Stimulated activated CD8-positive, alpha-beta memory T cell treated with anti-CD3 and anti-CD28 coated beads, Interleukin-4, amount 100 ng/mL, for 1 hour (primary cell): ENCODE measurements at places on chromosomes 7 and 10.

GRCh38 chr10:48243487-48243886 is 31.0 kb downstream of the FRMPD2 start:
- no peak for DNase-seq

GRCh38 chr10:19968745-19969144 is 152.5 kb downstream of the PLXDC2 start:
- no peak for DNase-seq

DNA sequence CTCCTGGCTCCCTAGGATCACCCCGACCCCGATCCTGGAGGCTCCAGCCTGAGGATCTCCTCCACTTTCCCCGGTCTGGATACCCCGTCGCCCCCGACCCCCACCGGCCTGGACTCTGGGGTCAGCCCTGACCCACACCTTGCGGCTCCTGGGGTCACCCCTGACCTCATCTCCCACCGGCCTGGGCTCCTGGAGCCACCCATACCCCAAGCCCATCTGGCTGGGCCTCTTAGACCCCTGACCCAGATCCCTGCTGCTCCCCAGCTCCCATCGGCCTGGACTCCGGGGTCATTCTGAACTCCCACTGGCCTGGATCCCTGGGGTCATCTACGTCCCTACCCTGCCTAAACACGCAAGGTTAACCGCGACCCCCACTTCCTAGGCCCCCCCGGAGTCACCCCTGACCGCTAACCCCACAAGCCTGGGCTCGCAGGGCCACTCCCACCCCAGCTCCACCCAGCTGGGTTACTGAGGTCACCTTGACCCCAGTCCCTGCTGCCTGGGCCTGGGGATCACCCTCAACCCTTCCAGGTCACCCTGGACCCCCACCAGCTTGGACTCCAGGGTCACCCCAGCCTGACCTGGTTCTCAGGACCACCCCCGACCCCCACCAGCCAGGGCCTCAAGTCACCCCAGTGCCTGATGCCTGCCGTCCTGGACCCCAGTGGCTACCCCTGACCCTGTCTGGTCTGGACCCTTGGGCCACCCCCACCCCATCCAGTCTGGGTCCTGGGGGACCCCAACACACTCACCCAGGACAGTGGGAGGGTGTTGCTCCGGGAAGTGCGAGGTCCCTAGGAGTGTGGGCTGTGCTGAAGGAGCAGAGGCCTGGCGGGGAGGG is 1.2 kb downstream of the FOXK1 start:
- no peak for DNase-seq

- DNase-seq: no peak
Observed at GRCh38 chr7:40483630-40484029, 348.8 kb downstream of the SUGCT start.

DNA sequence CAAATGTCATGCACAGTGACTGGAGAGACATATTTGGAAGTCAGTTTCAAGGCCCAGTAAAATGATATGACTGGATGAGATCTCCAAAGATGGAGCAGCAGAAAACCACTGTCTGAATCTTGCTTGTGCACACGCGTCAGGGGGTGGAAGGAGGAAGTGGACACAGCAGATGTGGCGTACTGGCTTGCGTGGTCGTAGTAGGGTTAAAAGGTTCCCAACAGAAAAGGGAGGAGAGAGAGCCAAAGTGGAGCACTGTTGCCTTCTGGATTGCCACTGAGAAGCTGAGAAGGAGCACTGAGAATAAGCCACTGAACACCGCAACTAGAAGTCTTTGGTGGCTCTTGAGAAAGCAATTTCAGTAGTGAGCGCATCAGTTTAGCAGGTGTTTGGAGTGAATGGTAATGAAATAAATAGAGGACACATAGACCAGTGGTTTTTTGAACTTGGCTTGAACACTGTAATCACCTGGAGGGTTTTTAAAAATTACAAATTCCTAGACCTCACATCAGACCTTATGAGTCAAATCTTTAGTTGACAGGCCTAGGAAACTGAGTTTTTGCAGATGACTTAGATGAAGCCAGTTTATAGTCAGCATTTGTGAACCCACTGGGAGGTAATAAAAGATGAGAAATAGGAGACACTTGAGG is 227.3 kb downstream of the PTEN start:
- no peak for DNase-seq

DNA sequence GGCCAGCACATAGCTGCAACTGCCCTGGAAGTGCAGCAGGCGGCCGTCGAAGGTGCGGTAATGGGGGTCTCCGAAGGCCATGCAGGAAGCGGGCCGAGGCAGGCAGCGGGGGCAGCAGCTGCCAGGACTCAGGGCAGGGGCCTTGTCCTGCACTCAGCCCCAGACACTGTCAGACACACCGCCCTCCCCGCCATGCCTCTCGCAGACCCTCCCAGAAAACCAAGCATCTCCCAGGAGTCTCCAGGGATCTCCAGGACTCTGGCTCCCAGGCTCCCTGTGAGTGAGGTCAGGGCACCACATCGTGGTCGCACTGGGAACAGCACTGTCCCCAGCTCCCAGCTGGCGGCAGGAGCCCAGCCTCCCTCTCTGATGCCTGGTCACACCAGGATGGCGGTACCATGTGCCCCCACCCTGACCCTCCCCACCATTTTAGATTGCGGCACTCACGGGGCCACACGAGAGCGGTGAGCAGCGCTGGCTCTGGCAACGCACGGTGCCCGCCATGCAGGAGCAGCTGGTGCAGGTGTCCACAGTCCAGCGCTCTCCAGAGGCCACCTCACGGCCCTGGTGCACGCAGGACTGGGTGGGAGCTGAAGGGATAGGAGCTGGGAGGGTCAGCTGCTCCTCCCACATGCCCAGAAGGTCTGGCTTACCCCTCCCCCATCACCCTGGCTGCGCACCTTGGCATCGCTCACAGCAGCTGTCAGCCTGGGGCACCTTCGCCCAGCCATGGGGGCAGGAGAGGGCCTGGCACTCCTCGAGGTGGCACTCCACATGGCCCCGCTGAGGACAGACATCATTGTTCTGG is 17.5 kb downstream of the ATP6V1F start:
- no peak for DNase-seq

DNA sequence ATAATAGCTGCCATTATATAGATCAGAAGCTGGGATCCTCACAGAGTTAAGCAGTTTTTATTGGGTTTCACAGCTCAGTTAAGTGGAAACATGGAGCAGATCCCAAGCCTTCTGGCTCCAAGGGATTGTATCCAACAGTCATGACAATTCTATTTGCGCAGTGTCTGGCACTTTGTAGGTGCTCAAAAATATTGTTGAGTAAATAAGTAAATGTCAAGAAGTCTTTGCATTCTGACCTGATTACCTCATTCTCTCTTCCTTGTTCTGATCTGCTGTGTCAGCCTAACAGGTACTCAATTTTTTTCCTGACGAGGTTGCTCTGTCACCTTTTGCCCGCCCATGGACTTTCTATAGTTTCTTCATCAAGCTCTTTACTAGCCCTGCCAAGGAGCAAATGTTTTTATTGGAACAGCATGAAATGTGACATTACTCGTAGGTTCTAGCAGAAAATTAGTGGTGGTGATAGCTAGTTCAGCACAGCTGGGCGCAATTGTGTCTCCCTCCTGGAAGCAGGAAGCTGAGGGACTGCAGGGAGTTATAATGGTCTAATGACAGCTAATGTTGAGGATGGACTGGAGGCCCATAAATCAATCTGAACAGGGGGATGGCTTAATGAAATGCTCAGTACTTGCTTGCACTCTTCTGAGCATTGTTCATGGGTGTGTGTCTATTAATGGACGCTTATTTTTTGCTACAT is 680.2 kb downstream of the CCSER2 start:
- no peak for DNase-seq

GRCh38 chr10:79397051-79397450 is 48.4 kb downstream of the ZCCHC24 start:
- DNase-seq: no peak

GRCh38 chr7:15167912-15168311 is 265.4 kb upstream of the DGKB start:
- no peak for DNase-seq

DNA sequence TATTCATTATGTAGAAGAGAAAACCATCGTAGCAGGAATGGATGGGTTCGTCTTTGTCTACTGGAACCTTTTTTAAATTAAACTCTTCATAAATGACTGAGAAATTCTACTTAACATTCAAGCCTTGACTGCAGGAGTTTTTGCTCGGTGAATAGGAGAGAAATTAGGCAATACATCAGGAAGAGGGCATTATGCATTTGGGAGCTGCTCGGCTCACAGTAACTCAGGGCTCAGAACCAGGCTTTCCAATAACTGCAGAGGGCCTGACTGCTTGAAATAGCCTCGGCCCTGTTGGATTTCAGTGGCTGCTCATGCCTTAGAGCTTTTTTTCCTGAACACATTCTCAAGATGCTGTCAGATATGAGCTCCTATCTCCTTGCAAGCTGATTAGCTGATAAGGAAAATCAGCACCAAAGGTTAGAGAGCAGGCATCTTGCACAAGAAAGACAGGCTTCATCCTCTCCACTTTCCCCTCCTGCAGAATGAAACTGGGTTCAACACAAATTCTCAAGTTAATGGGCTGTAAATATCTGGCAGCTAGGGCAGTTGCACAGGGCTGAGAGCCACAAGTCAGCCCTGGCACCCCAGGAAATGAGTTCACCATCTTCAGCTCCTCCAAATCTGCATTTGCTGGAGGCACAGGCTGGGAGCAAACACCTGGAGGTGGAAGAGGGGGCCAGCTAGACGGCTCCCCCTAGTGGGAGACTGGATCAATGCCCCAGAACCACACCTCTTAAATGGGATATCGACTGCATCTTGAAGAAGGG is 24.3 kb downstream of the TECTB start:
- DNase-seq: no peak

DNA sequence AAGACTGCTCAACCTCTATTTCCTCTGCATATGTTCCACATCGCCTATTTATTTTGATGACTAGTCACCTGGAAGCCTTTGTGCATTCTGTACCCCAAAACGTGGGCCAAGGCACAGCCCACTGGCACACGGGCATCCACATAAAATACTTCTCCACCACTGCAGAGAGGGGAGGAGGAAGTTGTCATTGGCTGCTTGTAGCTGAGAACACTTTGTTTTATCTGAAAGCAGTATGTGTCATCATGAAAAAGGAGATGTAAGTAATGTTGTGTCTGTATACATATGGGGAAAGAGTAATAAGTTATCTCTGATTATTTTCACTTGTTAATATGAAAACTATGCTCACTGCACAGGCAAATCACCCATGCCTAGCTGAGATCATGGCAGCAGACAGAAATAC is 48.2 kb upstream of the AMPH start:
- DNase-seq: no peak

GRCh38 chr7:120841608-120842007 is 16.3 kb downstream of the TSPAN12 start:
- DNase-seq: no peak

- DNase-seq: no peak
Observed at GRCh38 chr7:15828881-15829280, 142.4 kb upstream of the MEOX2 start.

DNA sequence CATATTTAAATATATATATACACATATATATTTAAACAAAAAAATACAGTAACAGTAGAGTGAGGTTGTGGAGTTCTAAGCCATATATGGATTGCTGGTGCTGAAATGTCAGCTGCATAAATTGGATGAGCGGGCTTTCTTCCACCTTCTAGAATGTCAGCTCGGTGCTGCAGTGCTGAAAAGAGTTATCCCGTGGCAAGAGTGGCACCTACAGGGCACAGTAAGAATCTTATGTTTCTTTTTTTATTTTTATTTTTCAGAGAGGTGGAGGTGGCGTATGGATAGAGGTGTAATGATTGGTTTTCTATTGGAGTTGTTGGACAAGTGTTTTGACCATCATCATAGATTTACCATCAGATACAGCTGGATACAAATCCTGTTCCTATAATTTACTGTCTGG is 86.2 kb upstream of the DYNC1I1 start:
- no peak for DNase-seq

GRCh38 chr10:49000437-49001398 is 61.1 kb upstream of the LRRC18 start:
- DNase-seq: no peak

GRCh38 chr10:15579605-15580004 is 140.1 kb downstream of the ITGA8 start:
- DNase-seq: no peak

DNA sequence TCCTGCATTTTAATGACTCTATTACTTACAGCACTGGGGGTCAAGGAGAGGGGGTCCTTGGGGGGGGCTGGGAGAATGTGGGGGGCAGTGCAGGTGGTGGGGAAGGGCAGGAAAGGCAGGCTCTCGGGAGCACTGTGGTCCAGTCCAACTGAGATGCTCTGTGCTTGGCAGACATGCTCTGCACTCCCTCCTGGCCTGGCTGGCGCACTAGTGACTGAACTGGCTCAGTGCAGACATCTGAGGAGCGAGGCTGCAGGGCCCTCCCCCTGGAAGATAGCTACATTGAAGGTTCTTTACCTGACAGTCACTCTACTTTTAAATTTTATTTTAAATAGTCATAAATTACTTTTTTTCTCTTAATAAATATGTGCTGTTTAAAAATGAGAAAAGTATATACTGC is 105.7 kb downstream of the NEURL1 start:
- no peak for DNase-seq

DNA sequence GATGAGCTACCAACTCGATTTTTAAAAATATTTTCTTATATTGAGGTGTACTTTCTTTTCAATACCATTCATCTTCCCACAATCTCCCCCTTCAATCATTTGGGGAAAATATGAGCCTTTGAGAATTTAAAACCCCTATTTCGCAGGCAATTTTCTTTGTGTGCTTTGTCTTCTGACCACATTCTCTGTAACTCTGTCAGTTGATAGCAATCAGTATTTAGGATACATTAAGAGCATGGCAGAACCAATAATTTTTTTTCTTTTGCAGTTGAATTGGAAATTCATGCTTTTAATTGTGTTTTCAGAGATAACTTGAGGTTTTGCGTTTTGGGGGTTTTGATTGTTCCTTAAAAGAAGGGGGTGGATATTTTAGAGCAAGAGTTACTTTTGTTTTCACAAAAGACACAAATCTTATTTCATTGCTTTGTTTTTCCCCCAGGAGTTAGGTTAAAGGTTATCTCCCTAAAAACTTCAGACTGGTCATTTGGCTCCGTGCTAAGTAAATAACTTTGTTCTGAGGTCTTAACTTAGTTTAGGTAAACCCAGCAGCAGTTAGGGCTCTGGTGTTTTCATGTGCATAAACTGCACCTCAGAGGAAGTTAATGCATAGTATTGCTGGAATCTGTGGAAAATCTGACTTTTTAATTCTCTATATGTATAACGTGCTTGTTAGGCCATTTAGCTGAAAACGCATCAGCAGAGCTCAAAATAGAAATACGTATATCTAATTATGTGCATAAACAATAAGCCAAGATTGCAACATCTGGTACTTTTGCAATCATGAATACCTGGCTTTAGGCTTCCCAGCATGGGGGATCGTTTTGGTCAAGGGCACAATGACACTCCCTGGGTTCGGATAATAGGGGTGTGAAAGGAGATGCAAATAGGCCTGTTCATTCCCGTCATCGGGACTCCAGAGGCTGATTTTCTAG is 676.4 kb upstream of the ANKRD30A start:
- DNase-seq: no peak

DNA sequence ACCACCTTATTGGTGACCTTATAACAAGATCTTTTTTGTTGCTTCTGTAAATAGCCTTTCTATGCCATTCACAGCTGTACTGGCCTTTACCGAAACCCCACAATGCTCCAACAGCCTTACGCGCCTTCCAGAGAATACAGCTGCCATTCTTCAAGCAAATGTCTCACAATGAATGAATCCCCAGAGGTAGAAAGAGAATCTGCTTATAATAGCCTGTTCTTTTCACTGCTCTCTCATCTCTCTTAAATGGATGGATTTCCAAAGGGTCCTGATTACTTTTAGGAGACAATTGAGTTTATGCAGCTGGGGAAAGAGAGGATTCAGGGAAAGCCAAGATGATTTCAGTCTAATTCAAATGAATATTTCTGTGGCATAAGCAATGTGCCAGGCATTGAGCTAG is 183.1 kb upstream of the PDE1C start:
- DNase-seq: no peak

- DNase-seq: no peak
Observed at GRCh38 chr10:132326925-132327324, 5.1 kb upstream of the LRRC27 start.
